ENCODE measurements at places on chromosomes 7 and 10.

GRCh38 chr7:68058014-68058413, 1061.4 kb downstream of the TYW1 start:
- DNase-seq, result no peak

DNA sequence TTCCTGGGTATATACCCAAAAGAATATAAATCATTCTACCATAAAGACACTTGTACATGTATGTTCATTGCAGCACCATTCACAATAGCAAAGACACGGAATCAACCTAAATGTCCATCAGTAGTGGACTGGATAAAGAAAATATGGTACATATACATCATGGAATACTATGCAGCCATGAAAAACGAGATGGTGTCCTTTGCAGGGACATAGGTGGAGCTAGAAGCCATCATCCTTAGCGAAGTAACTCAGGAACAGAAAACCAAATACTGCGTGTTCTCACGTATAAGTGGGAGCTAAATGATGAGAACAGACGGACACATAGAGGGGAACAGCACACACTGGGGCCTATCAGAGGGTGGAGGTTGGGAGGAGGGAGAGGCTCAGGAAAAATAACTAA, 183.7 kb upstream of the CELF2 start:
- no peak for DNase-seq

GRCh38 chr7:11754123-11754522, 77.9 kb downstream of the THSD7A start:
- no peak for DNase-seq

DNA sequence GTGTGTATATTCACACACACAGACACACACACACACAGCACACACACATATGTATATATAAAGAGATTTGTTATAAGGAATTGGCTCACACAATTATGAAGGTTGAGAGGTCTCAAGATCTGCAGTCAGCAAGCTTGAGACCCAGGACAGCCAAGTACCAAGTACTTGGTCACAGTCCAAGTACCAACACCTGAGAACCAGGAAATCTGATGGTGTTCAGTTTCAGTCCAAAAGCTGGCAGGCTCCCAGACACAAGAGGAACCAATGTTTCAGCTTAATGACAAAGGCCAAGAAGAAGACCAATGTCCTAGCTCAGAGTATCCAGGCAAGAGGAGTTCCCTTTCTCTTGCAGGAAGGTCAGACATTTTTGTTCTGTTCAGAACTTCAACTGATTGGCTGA, 780.2 kb downstream of the MAGI2 start:
- DNase-seq, result no peak

DNA sequence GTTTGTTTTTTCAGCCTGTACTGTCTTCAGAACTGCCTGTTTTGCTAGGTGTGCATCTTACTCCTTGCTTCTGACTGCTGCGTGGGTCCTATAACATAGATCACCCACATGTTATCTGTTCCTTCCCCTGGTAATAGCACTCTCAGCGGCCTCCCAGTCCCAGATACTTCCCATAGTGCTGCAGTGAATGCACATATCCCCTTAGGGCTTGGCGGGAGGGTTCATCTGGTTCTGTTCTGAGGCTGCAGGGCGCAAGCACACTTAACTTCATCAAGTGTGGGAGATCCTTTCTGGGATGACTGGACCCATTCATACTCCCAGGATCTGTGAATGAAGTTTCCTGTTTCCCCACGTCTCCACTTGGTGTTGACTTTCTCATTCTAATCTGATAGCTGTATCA, 90.7 kb downstream of the CELF2 start:
- no peak for DNase-seq
